ENCODE measurements at places on chromosomes 4 and X.

DNA sequence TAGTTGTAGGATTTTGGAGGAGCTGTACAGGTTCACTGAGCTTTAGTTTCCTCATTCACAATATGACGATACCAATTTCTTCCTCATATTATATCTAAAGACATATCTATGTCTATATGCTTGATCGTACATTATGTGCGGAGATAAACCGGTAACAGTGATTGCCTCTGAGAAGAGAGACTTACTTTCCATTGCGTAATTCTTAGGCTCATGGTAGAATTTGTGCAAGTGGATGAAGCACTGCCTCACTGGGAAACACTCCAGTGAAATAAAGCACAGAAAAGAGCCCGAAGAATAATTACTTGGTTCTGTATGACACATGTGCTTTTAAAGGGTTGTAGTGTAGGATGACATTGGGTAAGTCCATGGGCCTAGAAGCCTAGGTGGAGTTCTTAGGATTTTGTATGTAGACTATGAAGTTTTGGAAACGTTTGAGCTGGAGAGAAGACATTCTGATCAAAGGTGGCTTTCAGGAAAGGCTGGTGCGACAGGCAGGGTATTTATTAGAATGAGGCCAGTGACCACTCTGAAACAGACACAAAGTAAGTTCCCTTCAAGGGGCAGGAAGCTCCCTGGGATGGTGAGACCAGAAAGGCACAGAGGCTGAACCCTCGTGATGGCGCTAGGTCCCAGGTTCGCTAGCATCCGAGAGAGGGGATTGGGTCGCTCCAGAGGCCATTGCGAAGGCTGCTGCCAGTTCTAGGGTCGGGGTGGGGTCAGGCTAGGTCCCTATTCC lies 649 bp upstream of the VBP1 start:
- ATAC-seq: peak; percentile 25

DNA sequence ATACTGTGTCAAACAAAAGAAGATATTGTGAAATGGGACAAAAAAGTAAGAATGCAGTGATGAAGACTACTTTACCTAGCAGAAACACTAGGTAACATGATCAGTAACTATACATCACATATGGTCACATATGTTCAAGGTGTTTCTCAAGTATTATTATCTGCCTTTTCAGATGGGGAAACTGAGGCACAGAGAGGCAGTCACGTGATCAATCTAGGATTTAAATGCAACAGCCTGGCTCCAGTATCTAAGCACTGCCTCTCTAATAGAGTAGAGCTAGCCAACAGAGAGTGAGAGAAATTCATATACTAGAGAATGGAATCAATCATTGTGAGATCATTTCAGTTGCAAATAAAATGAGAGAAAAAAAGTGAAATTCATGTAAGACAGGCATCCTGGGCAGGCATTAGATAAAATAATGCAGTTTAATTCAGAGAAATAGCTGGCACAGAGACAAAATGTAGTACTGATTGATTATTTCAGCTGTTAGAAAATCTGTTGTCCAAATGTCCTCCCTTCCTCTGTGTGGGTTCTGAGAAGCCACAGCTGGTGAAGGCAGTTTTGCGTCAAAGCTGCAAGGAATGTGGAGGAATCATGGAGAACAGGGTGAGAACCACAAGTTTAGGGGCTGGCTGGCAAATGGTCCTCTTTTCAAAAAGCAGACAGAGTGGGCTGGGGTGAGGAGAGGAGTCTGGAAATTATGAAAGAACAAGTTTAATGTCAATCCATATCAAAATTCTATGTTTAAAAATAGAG lies 26.0 kb downstream of the SMIM43 start:
- ATAC-seq: no peak

- ATAC-seq: no peak
Observed at GRCh38 chr4:113008135-113008534, 41.3 kb upstream of the ANK2 start.

DNA sequence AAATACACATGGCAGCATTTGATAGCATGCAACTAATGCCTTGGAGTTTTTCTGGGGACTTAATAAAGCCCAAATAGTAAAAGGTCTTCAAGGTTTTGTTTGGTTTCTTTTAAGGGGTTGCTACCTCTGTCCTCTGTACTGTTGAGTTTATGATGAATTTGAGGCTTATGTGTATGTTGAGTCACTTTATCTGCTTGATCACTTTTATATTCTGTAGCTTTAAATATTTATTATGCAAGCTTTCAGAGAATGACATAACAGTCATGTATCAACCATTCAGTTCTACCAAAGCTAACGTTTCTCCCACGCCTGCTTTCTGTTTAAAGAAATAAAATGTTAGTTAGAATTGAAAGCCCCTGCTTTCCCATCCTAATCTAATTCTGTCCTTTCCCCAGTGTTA lies 122.2 kb downstream of the NHS start:
- no peak for ATAC-seq

- ATAC-seq: no peak
Observed at GRCh38 chr4:46425775-46426400, 36.0 kb upstream of the GABRA2 start.

DNA sequence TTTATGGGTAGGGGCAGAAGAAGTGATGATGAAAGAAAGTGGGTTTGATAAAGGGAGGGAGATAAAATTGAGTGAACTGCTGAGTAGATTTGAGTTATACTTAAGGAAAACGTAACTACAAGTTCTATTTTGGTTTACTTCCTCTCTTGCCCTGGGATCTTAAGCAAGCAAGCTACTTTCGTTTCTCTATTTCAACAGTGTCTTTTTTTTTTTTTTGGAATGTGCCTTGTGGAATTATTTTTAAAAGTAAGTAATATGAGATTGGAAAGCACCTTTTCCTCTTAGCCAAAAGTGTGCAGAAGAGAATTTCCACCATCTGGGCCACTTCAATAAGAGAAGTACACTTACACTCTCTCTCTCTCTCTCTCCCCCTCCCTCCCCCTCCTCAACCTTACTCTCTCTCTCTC lies 16.0 kb upstream of the C4orf36 start:
- peak; percentile 25 for ATAC-seq

GRCh38 chrX:132539611-132540010 lies 50.8 kb upstream of the MBNL3 start:
- ATAC-seq: no peak

- no peak for ATAC-seq
Observed at GRCh38 chrX:55794405-55794804, 76.9 kb downstream of the RRAGB start.

DNA sequence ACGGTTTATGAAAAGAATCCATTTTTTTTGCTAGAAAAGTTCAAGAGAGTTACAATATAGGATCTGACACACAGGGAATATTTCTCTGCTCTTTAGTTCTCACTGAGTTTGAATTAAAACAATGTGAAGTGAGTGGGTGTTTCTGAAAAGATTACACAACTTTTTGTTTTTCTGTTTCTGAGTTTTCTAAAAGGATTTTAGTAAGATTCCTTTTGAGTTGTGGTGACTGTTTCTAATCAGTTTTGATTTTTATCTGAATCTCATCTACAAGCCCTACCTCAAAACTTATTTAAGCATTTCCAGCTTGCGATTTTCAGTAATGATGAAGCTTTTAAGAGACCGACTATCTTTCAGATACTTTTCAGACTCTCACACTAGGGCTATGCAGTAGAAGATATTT lies 141.7 kb downstream of the GPAT3 start:
- no peak for ATAC-seq

- ATAC-seq: peak; percentile 57
Observed at GRCh38 chrX:40646489-40647306, 663 bp downstream of the CXorf38 start.

DNA sequence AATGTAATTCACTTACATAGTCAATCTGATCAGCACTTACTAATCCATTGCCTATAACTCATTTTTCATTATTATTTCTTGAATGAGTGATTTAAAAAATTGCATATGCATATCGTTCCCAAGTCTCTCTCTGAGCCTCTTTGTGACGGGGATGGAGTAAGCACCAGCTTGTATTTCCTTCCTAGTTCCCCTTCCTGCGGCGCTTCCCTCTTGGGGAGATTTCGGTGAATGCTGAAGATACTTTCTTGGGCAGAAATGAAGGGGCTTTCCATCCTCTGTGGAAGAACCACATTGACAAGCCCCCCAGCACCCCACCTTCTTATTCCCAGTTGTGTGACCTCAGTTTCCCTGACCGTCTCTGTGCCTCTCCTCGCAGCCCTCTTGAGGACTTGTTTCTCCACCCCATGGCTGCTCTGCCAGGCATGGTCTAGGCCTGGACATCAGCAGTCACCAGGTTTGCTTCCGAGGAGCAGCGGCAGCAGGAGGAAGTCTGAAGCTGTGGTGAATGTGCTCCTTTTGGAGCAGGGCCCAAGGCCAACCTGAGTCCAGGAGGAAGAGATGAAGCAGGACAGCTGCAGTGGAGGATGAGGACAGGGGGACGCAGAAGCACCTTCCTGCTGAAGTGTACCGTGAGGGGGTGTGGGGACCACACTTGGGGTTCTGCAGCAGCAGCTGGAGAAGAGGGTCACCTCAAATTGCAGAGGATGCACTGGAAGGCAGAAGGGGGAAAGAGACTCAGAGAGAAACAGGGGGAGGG lies 124.9 kb downstream of the IRF2 start:
- ATAC-seq: no peak

DNA sequence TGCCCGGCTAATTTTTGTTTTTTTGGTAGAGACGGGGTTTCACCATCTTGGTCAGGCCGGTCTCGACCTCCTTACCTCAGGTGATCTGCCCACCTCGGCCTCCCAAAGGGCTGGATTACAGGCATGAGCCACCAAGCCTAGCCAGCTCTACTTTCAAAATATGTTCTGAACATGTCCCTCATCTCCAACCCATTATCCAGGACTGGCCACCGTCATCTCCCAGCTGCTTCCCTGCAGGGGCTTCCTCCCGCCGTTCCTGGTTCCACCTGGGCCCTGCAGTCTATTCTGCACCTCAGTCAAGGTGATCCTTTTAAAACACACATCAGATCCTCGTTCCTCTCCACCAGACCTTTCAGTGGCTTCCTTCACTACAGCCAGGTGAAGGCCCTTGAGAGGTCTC lies 80.9 kb upstream of the NKX1-1 start:
- no peak for ATAC-seq

- ATAC-seq: no peak
Observed at GRCh38 chr4:4402966-4403365, 16.1 kb downstream of the NSG1 start.

DNA sequence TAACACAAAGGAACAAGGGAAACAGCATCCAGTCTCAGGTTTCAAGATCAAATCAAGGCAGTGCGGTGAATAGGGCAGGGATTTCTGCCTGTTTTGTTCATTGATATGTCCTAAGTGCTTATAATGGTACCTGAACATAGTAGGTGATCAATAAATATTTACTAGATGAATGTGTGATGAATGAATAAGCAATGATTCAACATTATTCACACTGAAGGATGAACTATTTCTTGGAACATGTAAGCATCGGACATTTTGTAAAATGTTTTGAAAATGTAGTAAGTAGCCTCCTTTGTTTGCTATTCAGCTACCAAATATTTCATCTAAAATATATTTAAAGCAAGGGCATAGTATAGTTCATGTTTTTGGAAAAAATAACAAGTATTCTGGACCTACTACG lies 67.8 kb downstream of the USP38 start:
- no peak for ATAC-seq

DNA sequence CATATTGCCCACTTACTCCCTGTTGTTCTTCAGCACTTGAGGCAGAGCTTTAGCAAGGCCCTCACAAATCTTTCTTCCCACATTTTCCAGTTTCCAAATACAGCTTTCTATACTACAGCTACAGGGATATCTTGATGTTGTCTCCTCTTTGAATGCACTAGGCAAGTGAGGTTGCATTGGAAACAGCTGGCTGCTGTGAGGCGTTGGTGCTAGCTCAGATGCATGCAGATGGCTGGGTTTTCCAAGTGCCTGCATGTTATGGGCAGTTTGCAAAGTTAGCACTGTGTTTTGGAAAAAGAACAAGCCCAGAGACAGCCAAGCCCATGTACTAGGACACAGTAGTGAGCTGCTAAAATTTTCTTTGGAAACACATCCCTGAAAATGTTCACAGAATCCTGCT lies 315.1 kb upstream of the RASGEF1B start:
- ATAC-seq: no peak

GRCh38 chr4:63583561-63583960 lies 825.7 kb downstream of the TECRL start:
- ATAC-seq: no peak

DNA sequence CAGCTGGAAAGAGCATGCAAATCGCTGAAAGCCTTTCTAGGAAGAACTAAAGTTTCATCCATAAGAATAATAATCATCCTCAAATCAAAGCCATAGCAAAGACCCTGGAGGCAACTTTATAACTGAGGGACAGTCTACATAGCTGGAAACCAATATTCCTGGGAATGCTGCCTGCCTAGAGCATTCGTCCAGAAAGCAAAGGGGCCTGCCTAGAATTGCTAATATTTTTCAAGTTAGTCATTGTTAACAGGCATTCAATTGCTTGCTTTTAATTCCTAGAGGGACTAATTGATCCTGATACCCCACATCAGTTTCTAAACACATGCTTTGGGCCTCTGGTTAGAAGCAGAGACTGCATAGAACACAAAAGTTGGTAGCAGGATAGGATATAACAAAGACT lies 4.2 kb upstream of the PPARGC1A start:
- ATAC-seq: no peak

DNA sequence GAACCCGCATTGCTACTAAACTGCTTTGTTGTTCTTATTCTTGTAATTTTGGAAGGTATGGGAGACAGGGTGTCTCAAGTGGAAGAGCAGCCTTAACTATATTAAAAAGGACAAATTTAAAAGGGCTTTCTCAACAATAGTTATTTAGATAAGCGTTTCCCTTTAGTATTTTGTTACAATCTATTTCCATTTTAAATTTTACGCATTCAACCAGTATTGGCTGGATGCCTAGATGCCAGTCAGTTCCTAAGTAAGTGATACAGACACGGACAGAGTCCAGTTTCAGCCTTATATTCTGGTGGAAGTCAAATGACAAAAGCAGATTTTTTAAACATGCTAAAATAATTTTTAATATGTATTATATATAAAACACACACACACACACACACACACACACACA lies 28.3 kb downstream of the FAT1 start:
- no peak for ATAC-seq

DNA sequence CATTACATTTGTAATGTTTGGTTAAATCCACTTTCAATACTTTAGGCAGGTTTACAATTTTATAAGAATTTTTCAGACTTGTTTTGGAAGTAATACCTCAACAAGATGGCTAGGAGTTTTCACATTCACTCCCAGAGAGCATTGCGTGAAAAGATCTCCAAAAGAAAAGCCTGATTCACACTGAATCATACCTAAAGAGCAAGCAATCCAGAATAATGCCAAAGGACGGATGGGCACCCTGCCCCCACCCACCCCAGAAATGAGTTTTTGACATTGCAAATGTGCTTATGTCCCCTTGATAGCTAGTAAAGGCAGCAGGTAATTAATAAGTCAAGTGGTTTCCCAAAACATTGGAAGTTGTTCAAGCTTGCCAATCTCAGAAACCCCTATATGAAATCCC lies 557.7 kb upstream of the TENM3 start:
- peak; percentile 72 for ATAC-seq

GRCh38 chr4:147860960-147861359 lies 129.1 kb downstream of the ARHGAP10 start:
- no peak for ATAC-seq

GRCh38 chrX:12548341-12548740 lies 242.9 kb upstream of the PRPS2 start:
- ATAC-seq: no peak

All from SK-N-SH treated with all-trans-retinoic acid at 6 μM for 48 hours (cell line).